NCI-H748 treated with DMSO at 0.1 percent for 48 hours (cell line): ENCODE measurements at places on chromosomes 3 and 15.
A peak's percentile ranks its signal among the peaks of the same experiment; 100 is the strongest.

DNA sequence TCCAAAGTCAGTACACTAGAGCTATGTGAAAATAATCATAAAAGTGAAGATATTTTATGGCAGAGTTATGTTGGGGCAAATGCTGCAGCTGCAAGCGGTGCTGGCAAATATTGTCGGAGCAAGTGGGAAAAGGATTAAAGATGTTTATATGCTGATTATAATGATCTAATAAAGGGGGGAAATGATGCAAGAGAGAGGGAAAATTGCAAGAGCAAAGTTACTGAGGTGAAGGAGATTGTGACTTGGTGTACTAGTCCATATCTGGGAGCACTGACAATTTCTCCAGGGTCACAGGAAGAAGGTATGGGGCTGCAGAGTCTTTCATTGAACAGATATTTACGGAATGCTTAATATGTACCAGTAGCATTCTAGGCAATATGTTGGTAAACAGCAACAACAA lies 45.8 kb downstream of the OPA1 start:
- no peak for DNase-seq

- DNase-seq, result no peak
Measured at GRCh38 chr15:84961114-84961452, 20.6 kb upstream of the PDE8A start.

- no peak for DNase-seq
Measured at GRCh38 chr3:135242285-135242684, 447.2 kb downstream of the EPHB1 start.

- peak; percentile 13 for DNase-seq
Measured at GRCh38 chr15:51341366-51342226, at the start of gene GLDN. Gene GLDN, plus strand, starts transcription at chr15:51341655. Its CDS starts 30 bp downstream, at chr15:51341685.

DNA sequence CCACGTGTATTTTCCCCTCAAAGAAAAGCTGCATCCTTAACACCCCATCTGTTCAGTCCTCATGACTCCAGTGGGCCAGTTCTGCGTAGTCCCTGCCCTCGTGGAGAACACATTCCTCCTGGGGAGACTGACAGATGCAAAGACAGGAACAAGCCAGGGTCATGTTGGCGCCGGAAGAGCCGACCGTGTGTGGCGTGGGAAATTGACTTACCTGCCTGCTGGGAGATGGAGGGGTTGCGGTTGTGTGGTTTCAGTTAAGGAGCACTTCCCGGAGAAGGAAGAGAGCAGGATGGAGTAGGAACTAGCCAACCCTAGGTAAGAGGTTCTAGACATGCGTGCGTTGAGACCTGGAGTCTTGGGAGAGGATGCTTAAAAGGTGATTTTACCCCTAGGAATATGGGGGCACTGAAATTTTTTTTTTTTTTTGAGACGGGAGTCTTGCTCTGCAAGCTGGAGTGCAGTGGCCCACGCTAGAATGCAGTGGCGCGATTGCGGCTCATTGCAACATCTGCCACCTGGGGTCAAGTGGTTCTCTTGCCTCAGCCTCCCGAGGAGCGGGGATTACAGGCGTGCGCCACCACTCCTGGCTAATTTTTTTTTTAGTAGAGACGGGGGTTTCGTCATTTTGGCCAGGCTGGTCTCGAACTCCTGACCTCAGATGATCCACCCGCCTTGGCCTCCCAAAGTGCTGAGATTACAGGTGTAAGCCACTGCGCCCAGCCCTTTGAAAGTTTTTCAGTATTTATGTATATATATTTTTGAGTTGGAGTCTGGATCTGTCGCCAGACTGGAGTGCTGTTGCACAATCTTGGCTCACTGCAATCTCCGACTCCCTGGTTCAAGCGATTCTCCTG lies 1.4 kb downstream of the VHL start:
- no peak for DNase-seq

DNA sequence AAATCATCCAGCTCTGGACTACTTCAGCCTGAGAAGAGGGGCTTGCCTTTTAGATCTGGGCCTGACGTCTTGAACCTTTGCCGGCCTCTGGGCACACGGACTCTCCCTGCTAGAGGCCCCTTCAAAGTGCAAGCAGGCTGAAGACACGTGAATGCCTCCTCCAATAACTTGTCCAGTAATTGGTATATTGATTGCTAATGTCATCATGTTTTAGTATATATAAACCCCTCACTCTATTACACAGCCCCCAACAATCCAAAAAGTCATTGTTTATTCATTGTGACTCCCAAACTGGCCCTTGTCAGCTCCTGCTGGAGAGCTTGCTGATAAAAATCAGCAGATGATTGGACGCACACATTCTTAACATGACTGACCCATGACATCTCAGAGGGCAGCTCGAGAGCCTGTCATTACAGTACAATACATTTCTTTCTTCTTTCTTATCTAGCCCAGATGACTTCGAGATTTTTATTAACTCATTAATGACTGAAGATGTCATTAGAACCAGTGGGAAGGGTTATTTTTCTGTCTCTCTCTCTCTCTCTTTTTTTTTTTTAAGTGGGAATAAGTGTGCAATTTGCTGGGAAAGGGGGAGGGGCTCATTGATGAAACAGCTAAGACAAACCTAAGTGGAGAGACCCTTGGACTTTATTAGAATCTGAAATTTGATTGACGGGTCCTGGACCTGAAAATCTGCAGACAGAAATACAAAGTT lies 65.5 kb upstream of the NR2F2 start:
- no peak for DNase-seq

- DNase-seq, result no peak
Measured at GRCh38 chr3:186823386-186823785, 17.1 kb upstream of the RFC4 start.

DNA sequence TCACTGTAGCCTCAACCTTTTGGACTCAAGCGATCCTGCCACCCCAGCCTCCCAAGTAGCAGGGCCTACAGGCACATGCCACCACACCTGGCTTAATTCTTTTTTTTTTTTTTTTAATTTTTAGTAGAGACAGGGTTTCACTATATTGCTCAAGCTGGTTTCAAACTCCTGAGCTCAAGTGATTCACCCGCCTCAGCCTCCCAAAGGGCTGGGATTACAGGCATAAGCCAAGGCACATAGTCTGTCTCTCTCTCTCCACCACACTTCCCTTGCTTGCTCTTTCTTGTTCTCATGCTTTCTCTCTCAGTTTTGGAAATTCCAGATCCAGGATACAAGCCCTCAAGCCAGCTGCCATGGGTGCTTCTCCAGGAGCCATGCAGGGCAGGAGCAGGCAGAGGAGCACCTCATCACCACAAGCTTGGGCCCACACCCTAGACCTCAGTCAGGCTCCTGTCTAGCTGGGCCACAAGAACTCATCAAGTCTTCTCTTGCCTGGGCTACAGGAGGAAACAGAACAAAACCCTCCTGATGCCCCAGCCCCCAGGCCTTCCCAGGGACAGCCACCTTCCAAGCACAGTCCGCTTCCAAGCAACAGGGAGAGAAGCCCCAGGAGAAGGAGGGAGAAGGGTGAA lies 145.3 kb upstream of the LPP start:
- DNase-seq, result no peak

GRCh38 chr3:184259878-184260723 lies 1.3 kb downstream of the CAMK2N2 start:
- DNase-seq, result no peak

DNA sequence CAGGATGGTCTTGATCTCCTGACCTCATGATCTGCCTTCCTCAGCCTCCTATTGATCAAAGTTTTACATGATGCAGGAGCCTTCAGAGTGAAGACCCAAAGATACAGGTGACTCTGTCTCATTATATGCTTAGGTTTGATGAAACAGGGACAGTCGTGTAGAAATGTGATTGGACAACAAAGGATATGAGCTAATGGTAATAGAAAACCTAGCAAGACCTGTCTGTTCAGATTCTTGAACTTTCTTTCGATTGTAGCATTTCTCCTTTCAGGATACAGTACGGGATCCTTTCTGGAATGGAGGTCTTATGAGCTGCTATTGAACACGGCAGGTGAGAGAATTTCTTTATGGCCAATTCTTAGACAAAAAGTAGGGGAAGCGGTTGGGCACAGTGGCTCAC lies at the start of gene ACKR2:
ACKR2 (plus strand) TSS at position 244 of the 400 bp plus-strand sequence. CDS start 55,058 bp downstream, outside the sequence.
- no peak for DNase-seq

GRCh38 chr3:139302084-139302800 lies 41.6 kb upstream of the MRPS22 start:
- no peak for DNase-seq

- DNase-seq, result no peak
Measured at GRCh38 chr3:170566413-170566812, 19.5 kb downstream of the SLC7A14 start.

GRCh38 chr3:16890597-16891333 lies 6.0 kb downstream of the PLCL2 start:
- DNase-seq, result no peak

DNA sequence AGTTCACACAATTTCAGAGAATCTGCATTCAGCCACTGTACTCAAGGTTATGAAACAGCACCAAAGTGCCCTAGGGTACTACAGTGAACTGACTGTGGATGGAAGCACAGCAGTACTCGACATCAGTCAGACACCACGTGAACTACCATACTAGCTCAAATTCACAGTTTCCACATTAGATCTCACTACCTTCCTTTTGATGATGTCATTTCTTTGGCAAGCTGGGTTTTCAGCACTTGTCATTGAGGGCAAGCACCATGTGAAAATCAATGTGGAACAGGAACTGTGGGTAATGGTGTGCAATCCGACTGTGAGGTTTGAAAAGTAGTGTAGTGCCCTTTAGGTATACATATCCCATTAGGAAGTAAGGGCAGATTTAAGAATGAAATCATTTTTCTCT lies 110.5 kb upstream of the BFSP2 start:
- DNase-seq, result no peak

DNA sequence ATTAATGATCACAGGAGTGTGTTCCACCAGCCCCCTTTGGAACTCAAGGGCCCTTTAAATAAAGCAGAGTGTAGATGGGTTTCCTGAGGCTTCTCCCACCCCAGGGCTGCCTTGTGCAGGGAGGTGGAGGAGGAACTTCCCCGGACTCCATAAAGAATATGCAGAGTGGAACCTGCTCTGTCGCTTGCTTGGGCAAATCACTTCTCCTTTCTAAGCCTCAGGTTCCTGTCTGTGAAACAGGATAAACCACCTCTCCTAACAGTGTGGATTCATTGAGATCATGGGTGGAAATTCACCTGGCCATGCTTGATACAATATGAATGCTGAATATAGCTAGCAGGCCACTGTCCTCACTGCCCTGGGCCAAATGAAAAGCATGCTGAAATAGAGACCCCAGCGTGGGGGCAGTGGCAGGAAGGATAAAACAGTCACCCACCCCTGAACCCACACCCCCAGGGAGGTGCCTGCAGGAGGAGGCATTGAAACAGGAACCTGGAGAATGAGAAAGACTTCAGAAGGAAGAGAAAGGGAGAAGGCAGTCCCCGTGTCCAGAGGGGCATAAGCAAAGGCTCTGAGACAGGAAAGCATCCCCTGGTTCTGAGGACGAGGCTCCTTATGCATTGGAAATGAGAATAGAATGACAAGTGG lies 41.1 kb upstream of the CHRNB4 start:
- DNase-seq, result no peak

- DNase-seq, result peak; percentile 41
Measured at GRCh38 chr3:100210772-100211135, 50.0 kb upstream of the TBC1D23 start.

GRCh38 chr3:44000586-44000985 lies 241.1 kb upstream of the TOPAZ1 start:
- no peak for DNase-seq

DNA sequence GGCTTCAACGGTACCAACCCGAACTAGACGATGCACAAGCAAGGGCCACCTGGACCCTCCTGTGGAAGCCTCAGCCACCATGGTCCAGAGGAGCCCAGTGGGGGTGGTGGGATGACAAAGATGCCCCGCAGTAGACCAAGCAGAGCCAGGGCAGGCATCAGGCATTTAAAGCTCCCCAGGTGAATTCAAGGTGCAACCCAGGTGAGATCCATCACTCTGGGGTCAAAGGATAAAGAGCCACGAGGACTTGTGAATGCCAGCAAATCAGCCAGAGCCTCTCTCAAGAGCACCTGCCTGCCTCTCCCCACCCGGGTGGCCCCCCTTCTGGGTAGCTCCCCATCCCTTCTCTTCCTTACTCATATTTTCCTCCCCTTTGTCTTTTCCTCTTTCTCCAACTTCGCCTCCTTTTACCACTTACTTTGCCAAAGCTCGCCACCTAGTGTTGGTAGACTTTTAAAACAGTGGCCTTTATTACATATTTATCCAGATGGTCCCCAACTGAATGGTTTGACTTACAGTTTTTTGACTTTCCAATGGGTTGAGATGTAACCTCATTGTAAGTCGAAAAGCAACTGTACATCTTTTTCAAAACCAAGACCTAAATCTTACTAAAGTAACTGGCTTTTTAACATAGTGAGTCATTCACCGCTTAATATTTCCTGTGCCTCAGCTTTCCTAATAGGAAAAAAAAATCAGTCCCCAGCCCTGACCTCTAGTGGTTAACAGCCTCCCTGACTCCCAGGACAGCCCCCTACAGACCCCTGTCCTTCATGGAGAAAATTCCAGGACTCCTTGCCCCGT lies 18.8 kb downstream of the PLA2G4F start:
- DNase-seq, result peak; percentile 2

DNA sequence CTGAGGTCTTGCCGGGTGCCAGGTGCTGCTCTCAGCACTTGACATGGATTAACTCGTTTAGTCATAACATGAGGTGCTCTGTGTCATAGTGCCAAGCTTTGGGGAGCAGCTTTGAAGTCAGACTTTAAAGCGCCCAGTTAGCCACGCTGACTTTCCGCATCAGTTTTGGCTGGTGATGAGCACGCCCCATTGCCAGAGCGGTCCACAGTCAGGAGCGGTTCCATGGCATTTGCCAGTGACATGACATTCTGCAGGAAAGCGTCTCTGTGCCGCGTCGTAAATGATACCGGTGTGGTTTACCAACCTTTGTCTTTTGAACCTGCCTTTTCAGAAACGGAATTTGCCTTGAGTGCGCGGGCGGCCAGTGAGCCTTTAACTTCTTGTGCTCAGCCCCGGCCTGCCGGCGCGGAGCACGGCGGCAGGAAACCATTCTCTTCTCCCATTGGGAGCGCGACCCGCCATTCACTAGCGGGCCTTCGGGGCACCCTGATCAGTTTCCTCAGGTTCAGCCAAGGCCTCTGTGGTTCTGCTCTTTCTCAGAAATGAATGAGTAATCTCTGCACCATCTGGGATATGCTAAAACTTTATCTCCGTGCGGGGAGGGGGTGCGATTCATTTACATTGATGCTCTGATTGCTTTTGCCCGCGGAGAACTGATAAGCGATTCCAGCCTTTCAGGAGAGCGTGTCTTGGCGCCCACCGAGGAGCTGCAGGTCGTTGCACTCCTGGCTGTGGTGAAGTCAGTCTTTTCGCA lies 1.7 kb upstream of the SLC2A2 start:
- no peak for DNase-seq

GRCh38 chr3:132519914-132520313 lies 77.2 kb upstream of the ACKR4 start:
- DNase-seq, result no peak

GRCh38 chr3:119595639-119596334 lies 1.9 kb upstream of the PLA1A start:
- no peak for DNase-seq

DNA sequence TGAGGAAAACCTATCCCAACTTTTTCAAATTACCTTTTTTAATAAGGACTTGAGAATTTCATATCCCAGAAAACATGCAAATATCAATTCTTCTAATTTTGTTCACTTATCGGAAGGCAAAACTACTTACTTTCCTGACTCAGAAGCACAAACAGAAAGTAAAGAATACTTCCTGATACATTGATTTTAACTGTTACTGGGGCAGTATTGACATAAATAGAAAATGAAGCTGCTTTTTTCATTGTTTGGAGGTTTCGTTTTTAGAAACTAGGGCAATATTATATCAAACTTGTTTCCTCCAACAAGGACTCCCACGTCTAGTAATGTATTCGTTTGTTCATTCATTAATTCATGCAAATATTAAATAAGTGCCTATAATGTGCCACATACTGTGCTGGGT lies 19.1 kb downstream of the PAQR9 start:
- DNase-seq, result no peak

- DNase-seq, result no peak
Measured at GRCh38 chr15:26372706-26373105, 400.2 kb downstream of the GABRB3 start.
